ENCODE measurements at places on chromosomes 5 and 9.

GRCh38 chr5:138033907-138034306 is 1.0 kb upstream of the FAM13B start:
- DNase-seq: no peak

DNA sequence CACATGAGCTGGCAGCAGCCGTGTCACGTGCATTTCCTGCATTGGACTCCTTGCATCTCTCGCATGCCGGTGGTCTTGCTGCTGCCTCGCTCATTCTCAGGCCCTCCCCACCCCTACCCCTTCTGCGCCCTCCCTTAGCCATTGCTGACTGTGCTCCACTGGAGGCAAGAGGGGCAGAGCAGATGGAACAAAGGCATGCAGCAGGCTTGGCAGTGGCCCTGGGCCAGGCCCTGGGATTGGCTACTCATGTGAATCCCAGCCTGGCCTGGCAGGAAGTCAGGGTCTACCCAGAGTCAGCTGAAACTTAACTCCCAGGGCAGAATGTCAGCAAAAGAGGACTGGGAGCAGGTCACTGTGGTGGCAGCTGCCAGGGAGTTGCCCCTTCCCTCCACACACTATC is 62.3 kb downstream of the TSTD2 start:
- DNase-seq: no peak

GRCh38 chr9:89154651-89155336 is 23.8 kb downstream of the SHC3 start:
- no peak for DNase-seq

- no peak for DNase-seq
These were observed 113.5 kb upstream of the TNPO1 start for GRCh38 chr5:72702881-72703434.

Data from stimulated activated CD8-positive, alpha-beta memory T cell treated with anti-CD3 and anti-CD28 coated beads, Interleukin-2, amount 100 ng/mL, for 48 hours (primary cell).